ENCODE measurements at places on chromosomes 11 and 22.

GRCh38 chr22:23751441-23751996 is 607 bp upstream of the ZNF70 start:
- DNase-seq = no peak

GRCh38 chr22:31923747-31924146 is 20.6 kb upstream of the YWHAH start:
- no peak for DNase-seq

DNA sequence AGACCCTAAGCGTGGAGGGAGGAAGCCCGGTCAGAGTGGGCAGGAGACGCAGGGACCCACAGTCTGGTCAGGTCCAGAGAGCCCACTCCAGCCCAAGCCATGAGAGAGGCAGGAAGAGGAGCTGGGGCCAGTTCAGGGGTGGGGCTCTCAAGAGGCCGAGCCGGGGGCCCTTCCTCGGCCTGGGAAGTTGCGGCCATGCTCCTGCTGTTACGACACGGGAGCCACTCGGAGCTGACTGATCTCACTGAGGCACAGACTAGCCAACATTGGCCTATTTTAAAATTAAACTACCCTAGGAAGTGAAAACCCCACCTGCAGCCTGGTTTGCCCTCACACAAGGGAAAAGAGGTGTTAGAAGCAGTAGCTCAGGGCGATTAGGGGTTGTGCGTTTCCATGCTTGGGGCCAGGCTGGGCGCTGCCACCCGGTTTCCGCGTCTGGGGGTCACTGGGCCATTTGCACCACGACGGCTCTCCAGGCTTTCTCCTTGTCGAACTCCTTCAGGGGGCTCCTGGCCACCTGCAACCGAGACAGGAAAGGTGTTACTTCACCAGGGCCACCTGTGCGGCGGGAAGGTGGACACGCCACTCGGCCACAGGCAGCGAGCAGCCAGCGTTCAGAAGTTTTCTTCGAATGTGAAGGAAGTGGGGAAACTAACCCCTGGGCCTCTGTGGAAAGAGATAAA is 3.2 kb upstream of the TTLL8 start:
- DNase-seq = no peak

GRCh38 chr11:43920598-43921419 is 21.6 kb upstream of the C11orf96 start:
- DNase-seq = peak; percentile 100

DNA sequence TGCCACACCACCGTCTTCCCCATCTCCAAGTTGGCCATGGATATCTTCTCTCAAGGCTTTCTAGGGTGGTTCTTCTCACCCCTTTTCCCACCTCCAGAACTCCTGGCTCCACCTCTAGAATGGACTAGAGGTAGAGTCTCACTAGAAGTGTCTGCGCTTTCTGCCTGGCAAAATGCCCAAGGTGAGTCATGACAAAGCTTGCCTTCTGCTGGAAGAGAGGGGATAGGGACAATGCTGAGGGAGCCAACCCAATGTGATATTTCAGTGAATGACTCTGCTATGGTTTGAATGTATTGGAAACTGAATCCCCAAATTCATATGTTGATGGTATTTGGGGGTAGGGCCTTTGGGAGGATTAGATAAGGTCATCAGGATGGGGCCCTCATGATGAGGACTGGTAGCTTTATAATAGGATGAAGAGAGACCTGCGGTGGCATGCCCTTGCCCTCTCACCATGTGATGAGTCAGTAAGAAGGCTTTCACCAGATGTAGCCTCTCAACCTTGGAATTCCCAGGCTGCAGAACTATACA is 4.1 kb upstream of the CD82 start:
- DNase-seq = no peak

GRCh38 chr11:99513368-99513767 is 492.6 kb downstream of the CNTN5 start:
- no peak for DNase-seq
